ENCODE measurements at places on chromosomes 3 and 15. TPM values are rescaled to one million over a fixed set of nuclear protein-coding genes. Genes with fewer than 3 reads are reported as not detected.

The SH2D7 gene
- 0.08 TPM for total RNA-seq

The ROPN1 gene
- not detected for total RNA-seq

- no peak overlapping the region for H3K27ac ChIP-seq
- H3K36me3 ChIP-seq = no peaks in the 10 kb centered on the region
- no peaks in the 10 kb centered on the region for H3K27me3 ChIP-seq
- no peak overlapping the region for H3K4me3 ChIP-seq
Measured at GRCh38 chr15:60272623-60273022, 125.2 kb downstream of the ANXA2 start.

DNA sequence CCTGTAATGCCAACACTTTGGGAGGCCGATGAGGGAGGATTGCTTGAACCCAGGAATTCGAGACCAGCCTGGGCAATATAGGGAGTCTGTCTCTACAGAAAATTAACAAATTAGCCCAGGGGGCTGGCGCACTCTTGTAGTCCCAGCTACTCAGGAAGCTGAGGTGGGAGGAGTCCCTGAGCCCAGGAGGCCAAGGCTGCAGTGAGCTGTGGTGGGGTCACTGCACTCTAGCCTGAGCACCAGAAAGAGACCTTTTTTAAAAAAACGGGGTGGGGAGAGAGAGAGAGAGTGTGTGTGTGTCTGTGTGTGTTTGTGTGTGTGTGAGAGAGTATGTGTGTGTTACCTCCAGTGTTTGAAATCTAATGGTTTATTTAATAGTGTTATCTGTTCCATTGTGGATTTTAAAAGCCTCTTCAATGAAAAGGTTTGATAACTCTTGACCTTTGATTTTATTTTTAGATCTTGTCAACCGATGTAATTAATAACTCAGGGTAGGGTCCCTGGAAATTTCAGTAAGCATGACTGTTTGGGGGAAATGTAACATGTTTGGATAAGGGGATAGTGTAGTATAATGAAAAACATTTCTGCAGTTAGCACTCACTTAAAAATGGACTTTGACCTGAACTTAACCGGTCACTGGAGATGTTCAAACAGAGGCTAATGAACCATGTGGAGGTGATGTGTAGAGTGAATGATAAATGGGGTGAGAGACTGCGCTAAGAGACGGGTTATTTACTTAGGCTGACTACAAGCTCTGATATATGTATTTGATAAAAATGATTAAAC, 29.7 kb downstream of the LRCH3 start:
- no peaks in the 10 kb centered on the region for H3K27me3 ChIP-seq
- no peak overlapping the region for H3K4me3 ChIP-seq
- H3K36me3 ChIP-seq = peaks cover 6% of the 10 kb centered on the region
- no peaks in the 10 kb centered on the region for H3K4me1 ChIP-seq
- DNase-seq = no peak
- H3K27ac ChIP-seq = no peak overlapping the region
